Stimulated activated CD8-positive, alpha-beta memory T cell treated with anti-CD3 and anti-CD28 coated beads, Interleukin-4, amount 100 ng/mL, for 24 hours (primary cell): ENCODE measurements at places on chromosomes 7 and 10.

DNA sequence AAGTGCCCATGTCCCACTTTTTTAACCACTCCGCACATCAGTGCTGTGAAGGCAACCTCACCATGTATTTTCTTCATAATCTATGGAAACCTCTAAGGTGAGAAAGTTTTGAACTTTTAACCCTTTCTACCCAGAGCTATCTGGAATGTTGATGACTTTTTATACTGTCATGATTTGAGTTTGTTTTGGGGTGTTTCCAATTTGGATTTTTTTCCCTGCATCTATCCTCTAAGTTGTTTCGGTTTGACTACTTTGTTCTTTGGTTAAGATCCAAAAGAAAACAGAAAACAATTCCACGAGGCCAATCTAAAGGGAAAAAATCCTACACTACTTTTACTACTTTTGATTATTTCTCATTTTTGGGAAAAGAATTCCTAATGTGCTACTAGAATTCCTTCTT is 279.7 kb downstream of the USP6NL start:
- no peak for DNase-seq

DNA sequence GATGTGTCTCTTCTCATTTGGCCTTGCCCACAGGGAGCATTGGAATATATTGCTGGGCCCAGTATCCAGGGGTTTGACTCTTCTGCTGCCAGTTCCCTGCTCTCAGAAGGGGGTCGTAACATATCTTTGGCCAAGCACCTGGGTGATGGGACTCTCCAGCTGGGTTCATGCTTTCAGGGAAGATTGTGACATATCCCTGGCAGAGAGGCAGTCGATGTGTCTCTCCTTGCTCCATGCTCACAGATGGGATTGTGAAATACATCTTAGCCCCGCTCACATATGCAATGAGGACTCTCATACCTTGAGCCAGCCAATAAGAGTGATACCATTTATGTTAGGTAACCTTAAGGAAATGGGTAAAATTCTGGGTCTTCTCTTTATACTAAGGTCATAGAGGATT is 39.2 kb upstream of the ZNF680 start:
- DNase-seq, result no peak

GRCh38 chr7:100048680-100049079 is 894 bp upstream of the ZSCAN21 start:
- DNase-seq, result no peak

GRCh38 chr10:33712825-33713224 is 378.4 kb upstream of the NRP1 start:
- no peak for DNase-seq

GRCh38 chr7:83478616-83479015 is 170.3 kb downstream of the SEMA3E start:
- DNase-seq, result no peak

GRCh38 chr7:146136357-146136875 is 19.8 kb downstream of the CNTNAP2 start:
- DNase-seq, result no peak

GRCh38 chr7:2231992-2232765 is 566 bp downstream of the MAD1L1 start:
- no peak for DNase-seq

DNA sequence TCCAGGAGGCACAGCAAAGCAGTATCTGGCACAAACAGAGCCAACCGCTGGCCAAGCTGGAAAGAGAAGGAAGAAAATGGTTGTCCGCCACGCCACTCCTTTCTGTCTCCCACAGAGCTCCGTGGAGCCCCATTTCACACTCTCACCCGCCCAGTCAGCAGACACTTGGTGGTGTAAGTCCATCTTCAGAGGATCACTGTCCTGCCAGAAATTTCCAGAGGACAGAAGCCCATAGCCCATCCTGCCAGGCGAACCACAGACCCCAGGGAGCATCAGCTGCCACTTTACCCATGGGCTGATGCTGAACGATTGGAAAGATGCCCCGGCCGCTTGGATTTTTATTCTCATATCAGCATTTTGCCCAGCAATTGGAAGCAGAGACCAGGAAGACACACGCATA is 144.7 kb upstream of the LYZL2 start:
- DNase-seq, result no peak
